ENCODE measurements at places on chromosomes 1 and 21.

- DNase-seq: no peak
These were observed 65.2 kb upstream of the ABCG1 start for GRCh38 chr21:42153746-42154145.

DNA sequence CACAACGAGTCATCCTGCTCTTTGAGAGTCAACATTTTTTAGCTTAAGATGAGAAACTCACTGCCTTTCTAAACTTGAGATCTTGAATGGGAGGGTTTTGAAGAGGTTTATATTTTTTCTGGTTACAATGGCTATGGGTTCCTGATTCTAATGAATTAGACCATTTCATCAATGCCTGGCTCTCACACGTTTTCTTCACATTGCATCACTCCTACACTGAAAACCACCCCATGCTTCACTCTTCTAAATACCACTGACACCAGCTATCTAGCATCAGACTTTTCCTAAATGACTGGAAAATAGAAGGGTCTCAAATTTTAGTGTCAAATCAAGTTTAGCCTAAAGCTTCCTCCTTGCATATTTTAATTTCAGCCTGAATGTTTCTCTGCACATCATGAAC is 606.1 kb upstream of the USP24 start:
- no peak for DNase-seq

DNA sequence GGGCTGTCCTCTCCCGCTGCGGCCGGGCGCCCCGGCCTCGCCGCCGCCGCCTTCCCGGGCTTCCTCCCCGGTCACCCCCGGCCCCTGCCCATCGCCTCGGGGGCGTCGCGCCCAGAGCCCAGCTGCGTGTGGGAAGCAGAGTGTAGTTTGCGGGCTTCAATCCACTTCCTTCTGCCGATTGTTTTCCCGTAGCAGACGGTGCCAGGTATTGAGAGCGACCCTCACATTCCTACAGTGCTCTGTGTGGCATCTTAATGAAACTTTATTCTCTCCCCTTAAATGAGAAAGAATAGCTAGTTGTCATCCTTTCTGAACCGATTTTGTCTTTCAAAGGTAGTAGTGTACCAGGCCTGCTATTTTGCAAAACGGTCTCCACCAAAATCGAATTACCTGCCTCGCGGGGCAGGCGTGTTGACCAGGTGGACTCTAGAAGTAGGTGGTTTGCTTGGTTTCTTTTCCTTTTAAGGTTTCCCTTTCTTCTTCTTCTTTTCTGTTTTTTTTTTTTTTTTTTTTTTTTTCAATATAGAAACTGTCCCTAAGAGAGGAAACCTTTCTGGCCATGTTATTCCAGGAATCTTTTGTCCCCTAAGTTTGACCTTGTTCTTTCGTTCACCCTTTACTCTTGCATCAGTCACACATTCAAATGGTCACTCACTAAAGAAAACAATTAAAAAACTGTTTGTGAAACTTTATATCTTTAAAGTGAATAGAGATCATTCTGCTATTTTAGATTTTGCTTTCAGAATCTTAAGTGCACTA is 881 bp downstream of the USP25 start:
- DNase-seq: no peak

GRCh38 chr1:18869847-18870594 is 10.6 kb upstream of the TAS1R2 start:
- DNase-seq: no peak

- DNase-seq: no peak
These were observed 7.6 kb downstream of the SLC25A24 start for GRCh38 chr1:108192581-108192980.

- no peak for DNase-seq
These were observed 81.6 kb upstream of the LRRC8D start for GRCh38 chr1:89739013-89739843.

- DNase-seq: no peak
These were observed 24.6 kb upstream of the CASQ2 start for GRCh38 chr1:115793162-115793561.

GRCh38 chr1:201191653-201192260 is 1.1 kb downstream of the IGFN1 start:
- no peak for DNase-seq

GRCh38 chr1:94094469-94095111 is 26.4 kb downstream of the ABCA4 start:
- peak; percentile 50 for DNase-seq

DNA sequence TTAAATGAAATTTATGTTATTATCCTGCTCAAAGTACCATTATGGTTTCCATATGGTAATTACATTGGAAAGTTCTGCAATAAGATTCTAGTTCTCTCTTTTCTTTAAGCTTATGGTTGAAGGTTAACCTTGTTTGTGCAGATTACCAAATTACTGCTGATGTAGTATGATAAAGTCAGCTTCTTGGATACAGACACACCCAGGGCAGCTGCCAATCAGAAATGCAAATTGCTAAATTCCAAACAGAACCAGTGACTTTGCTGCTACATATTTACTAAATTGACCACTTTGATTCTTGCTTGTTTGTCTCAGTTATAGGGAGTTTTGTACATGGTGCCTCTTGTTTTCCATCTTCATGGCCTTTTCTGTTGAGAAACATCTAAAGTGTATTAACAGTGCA is 26.5 kb downstream of the GNAT2 start:
- DNase-seq: no peak

- no peak for DNase-seq
These were observed 12.9 kb downstream of the DNAJC11 start for GRCh38 chr1:6688757-6689156.

DNA sequence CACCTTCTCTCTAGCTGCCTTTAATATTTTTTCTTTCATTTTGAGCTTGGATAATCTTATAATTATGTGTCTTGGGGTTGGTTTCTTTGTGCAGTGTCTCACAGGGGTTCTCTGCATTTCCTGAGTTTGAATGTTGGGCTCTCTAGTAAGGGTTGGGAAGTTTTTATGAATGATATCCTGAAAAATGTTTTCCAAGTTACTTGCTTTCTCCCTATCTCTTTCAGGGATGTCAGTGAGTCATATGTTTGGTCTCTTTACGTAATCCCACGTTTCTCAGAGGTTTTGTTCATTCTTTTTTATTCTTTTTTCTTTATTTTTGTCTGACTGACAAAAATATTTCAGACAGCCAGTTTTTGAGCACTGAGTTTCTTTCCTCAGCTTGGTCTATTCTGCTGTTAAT is 55.4 kb upstream of the CCDC190 start:
- DNase-seq: no peak

GRCh38 chr1:39842030-39842678 is 41.1 kb downstream of the TRIT1 start:
- no peak for DNase-seq

DNA sequence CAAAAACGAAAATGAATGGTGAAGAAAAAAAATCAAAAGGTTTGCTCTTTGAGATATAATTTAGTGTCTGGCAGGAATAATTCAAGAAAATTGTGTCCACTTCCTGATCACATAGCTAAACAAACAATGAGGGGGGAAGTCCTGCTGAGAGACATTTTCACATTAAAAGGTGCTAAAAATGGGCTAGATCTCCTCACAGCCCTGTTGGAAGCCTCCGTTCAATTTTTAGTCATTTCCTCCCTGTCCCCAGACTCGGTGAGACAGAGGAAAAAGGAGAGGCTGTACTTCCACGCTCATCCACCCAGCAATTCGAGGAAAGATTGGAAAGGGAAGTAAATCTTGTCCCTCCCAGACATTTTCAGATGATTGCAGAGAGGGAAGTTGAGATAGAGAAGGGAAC is 103.7 kb downstream of the BARHL2 start:
- DNase-seq: no peak

DNA sequence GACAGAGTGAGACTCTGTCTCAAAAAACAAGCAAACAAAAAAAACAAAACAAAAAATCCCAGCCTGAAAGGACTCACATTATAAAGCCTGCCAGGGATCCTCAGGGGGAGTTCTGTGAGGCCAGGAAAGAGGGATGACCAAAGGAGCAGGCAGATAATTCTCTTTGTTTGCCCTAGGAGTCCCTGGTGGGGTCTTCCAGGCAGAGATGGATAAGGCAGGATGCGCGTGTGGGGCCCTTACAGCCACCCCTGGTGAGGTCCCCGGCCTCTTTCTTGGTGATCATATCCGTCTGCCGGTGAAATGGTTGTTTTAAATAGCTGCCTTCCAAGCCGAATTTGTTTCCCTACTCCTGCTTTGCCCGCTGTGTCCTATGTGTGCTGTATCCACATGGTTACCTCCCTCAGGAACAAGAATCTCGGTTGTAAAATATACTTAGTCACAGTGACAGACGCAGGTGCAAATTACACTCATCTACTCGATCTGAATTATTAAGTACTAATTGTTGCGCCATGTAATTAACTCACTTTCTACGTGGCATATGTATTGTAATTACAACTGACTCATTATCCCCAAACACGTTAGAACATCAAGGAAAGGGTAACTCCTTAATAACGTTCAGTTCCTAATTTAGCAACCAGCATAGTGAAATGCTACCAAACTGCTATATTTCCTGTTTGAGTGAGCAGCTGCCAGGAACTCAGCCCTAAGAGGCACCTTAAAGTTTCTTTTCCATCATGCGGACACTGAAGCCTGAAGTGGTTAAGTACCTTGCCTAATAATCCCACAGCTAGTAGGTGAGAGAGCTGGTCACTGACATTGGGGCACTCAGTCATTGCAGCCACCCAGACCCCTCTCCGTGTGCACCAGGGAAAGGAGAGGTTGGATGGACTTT is 106.4 kb downstream of the ZSCAN20 start:
- no peak for DNase-seq

GRCh38 chr1:168832661-168833060 is 103.7 kb upstream of the DPT start:
- DNase-seq: no peak

DNA sequence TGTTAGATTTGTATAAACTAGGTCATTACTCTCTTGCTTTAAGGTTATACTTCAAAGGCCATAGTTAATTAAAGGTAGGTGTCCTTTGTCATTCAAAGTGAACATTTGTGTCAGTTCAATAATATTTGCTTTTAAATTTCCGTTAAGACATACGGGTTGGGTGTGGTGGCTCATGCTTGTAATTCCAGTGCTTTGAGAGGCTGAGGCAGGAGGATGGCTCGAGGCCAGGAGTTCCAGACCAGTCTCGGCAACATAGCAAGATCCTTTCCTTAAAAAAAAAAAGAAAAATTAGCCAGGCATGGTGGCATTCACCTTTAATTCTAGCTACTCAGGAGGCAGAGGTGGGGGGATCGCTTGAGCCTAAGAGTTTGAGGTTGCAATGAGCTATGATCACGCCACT is 80.4 kb downstream of the KIF26B start:
- no peak for DNase-seq

DNA sequence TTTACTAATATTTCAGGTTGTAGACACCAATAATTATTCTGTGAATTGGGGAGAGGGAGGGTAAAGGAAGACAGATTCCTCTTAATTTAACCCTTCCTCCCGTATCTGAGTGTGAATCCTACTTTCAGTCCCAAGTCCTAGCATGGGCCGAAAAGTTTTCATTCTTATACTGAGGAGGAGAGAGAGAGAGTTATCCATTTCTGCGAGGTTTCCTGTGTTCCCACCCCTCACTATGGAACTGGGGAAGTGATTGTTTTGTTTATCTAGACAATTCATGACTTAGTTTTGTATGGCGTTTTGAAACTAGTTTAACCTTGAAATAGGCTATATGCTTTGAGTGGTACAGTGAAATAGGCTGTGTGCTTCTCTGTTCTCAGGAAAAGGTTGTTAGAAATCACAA is 134.0 kb upstream of the DPYD start:
- DNase-seq: no peak

GRCh38 chr1:179926850-179927205 is 27.8 kb upstream of the CEP350 start:
- DNase-seq: no peak

- DNase-seq: no peak
These were observed 2.2 kb downstream of the KIRREL1 start for GRCh38 chr1:157995583-157996169.

- no peak for DNase-seq
These were observed 28.0 kb upstream of the FOXO6 start for GRCh38 chr1:41333146-41333784.

GRCh38 chr1:88736633-88737248 is 52.7 kb downstream of the PKN2 start:
- no peak for DNase-seq

DNA sequence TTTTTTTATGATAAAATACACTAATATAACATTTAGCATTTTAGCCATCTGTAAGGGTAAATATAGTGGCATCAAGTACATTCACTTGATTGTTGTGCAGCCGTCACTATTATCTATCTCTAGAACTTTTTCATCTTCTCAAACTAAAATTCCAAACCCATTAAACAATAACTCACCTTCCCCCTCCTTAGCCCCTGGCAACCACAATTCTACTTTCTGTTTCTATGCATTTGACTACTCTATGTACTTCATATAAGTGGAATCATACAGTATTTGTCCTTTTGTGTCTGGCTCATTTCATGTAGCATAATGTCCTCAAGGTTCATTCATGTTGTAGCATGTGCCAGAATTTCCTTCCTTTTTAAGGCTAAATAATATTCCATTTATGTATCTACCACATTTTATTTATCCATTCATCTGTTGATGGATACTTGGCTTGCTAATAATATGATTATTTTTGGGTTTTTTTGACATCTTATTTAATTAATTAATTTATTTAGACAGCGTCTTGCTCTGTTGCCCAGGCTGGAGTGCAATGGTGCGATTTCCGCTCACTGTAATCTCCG is 69.6 kb upstream of the MACF1 start:
- DNase-seq: no peak

GRCh38 chr21:41582866-41583265 is 74.9 kb upstream of the TMPRSS2 start:
- DNase-seq: no peak

DNA sequence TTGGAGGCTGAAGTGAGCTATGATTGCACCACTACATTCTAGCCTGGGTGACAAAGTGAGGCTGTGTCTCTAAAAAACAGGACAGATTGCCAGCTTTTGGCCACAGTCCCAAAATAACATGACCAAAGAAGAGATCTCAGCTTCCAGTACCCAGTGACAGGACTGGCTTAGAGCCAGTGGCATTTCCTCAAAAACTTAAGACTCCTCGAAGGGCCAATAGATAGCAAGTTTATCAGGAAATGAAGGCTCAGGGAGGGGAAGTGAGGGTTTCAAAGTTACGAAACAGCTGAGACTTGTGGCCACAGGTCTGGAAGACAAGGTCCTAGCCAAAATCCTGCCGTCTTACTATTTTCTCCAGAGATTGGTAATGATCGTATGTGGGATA is 6.3 kb upstream of the TMEM39B start:
- peak; percentile 47 for DNase-seq

DNA sequence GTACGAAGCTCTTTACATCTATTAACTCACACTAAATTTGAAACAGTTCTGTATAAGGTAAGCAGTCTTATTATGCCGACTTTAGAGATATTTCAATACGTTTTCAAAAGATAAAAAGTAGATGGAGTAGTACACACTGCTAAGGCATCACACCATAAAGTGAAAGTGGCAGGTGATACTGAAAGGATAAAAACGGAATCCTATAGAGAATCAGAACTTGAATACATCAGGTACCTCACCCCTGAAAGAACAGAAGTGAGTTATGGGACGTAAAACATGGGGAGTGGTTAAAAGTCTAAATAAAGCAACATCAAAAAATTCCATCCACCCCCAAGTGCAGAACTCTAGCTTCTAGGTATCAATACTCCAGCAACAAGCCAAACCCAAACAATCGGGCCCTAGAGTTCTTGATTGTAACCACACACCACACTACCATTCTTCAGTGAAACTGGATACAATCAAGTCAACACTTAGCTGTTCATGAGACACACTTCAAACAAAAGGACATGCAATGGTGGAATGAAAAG is 142.6 kb downstream of the SMYD3 start:
- no peak for DNase-seq

GRCh38 chr1:154208677-154209388 is 2.7 kb upstream of the CFAP141 start:
- no peak for DNase-seq

GRCh38 chr1:163307479-163308171 is 14.1 kb upstream of the NUF2 start:
- no peak for DNase-seq
